Spleen (tissue), 13 donors: ENCODE measurements at places on chromosomes 7 and 10.

DNA sequence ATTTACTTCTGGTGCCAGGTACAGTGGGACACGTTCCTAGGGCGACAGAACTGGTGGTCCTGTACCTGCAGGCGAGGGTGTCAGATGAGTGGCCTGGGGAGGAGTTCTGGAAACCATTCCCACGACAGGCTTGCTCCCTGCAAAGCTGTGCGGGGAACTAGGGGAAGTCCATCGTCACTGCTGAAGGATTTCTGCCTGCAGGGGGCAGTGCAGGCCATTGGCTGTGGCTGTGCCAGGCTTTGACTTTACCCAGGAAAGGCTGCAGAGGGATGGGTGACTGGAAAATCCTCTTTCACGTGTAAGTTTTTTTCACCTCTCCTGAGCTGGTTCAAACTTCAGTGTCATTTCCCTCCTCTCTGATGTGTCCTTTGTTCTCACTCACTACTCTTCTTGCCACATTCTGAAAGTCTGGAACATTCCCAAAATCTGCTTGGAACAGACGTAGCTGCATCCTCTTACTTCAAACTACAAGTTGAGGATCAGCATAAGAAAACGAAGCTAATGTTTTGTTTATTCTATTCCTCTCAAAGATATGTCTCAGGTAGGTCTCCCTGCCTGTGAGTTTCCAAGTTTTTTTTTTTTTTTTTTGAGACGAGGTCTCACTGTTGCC is 126.5 kb downstream of the SH2D4B start:
- DNase-seq = peak; percentile 88

GRCh38 chr7:114153700-114154099 is 234.9 kb upstream of the PPP1R3A start:
- no peak for DNase-seq

- no peak for DNase-seq
Measured at GRCh38 chr7:117597755-117598154, 117.9 kb downstream of the CFTR start.

GRCh38 chr7:16817536-16817935 is 12.7 kb upstream of the AGR2 start:
- no peak for DNase-seq

- no peak for DNase-seq
Measured at GRCh38 chr7:548401-548800, 28.8 kb upstream of the PDGFA start.
